Activated CD4-positive, alpha-beta T cell treated with anti-CD3 and anti-CD28 coated beads for 48 hours (primary cell): ENCODE measurements at places on chromosomes 1 and 21.
A peak's percentile ranks its signal among the peaks of the same experiment; 100 is the strongest.

DNA sequence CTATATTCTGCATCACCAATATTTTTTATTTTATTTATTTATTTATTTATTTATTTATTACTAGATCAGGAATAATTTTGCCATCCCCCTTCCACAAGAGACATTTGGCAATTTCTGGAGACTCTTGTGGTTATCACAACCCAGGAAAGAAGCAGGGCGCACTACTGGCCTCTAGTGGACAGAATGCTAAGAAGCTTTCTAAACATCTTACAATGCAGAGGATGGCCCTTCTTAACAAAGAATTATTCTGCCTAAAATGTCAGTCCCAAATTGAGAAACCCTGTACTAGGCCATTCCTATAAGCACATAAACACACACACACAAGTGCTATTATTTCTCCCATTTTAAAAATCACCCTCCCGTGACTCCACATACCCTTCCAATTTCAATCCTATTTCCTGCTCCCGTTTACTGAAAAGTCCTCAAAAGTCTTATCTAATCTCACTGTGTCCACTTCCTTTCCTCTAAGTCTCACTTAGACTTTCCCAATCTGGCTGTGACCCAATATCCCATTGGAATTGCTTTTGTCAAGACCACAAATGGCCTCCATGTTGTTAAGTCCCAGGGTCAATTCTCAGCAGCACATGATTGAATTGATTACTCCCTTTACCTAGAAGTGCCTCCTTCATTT, 43.7 kb upstream of the RNF11 start:
- peak; percentile 74 for DNase-seq

DNA sequence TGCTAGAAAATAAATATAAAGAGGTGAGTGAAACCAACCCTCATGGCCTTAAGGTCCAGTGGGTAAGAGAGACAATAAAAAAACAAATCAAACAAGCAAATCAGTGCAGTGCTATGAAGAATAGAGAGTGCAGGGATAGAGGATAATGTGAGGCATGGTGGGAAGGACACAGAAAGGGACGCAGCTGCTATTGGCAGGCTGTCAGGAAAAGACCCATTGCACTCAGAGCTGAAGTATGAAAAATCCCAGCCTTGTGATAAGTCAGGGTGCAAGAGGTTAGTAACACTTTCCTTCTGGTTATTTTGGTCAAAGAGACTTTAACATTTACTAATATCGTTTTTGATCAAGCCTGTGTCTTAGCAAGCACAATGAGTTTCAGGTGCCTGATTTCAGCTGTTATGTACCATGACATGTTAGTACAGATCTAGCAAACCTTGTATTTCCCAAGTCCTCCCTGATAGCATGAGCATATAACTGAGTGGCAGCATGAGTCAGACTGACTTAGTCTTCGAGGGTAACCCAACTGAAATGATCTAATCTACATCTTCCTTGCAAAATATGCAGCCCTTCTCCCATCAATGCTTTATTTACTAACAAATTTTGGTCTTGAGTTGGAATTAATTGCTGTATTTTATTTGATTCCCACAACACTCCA, 31.7 kb downstream of the CHML start:
- no peak for DNase-seq

- DNase-seq, result no peak
Measured at GRCh38 chr1:79441238-79441637, 434.7 kb upstream of the ADGRL4 start.

DNA sequence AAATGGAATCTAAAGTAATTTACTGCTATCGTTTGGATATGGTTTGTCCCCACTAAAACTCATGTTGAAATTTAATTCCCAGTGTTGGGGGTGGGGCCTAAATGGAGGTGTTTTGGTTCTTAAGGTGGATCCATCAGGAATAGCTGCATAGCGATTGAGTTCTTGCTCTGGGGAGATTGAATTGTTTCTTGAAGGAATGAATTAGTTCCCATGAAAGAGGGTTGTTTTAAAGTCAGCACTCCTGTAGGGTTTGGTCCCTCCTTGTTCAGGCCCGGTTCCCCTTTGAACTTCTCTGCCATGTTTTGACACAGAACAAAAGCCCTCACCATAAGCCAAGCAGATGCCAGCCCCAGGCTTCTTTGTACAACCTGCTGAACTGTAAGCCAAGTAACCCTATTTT, 170.9 kb downstream of the COL11A1 start:
- DNase-seq, result no peak

GRCh38 chr21:26437326-26438009, 135.6 kb downstream of the CYYR1 start:
- DNase-seq, result no peak

DNA sequence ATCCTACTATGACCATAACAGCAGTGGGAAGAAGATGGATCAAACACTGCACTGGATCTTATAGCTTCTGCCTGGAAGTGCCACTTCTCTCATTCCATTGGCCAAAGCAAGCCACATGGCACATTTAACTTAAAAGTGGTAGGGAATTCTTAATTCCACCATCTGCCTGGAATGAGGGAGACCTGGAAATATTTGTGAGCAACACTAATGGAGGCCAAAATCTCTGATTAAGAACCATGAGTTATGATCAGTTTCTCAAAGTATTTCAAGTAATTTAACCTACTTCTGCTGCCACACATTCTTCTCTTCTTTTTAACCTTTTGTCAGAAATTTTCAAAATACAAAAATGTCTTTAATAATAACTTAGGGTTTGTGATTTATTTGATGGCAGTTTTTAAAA, 154.0 kb upstream of the C1orf87 start:
- DNase-seq, result no peak

DNA sequence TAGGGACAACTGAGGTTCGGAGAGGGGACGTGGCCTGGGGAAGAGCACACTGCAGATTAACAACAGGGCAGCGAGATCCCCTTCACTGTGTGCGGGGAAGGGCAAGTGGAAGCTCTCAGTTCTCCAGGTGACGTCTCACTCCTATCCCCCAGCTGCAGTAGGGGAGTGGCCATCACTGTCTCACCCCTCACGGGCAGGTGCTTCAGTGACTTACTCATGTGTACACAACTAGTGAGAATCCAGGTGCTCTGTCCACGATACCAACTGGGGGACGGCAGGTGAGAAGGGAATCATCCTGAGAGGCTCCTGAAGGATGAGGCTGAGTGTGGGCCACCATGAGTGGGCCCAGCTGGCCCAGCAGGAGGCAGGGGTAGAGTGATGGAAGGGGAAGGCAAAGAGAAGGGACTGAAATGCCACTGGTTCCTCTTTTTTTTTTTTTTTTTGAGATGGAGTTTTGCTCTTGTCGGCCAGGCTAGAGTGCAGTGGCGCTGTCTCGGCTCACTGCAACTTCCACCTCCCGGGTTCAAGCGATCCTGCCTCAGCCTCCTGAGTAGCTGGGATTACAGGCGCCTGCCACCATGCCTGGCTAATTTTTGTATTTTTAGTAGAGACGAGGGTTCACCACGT, 25.9 kb downstream of the RHBG start:
- no peak for DNase-seq

- DNase-seq, result no peak
Measured at GRCh38 chr1:226960256-226960655, 20.2 kb downstream of the COQ8A start.

DNA sequence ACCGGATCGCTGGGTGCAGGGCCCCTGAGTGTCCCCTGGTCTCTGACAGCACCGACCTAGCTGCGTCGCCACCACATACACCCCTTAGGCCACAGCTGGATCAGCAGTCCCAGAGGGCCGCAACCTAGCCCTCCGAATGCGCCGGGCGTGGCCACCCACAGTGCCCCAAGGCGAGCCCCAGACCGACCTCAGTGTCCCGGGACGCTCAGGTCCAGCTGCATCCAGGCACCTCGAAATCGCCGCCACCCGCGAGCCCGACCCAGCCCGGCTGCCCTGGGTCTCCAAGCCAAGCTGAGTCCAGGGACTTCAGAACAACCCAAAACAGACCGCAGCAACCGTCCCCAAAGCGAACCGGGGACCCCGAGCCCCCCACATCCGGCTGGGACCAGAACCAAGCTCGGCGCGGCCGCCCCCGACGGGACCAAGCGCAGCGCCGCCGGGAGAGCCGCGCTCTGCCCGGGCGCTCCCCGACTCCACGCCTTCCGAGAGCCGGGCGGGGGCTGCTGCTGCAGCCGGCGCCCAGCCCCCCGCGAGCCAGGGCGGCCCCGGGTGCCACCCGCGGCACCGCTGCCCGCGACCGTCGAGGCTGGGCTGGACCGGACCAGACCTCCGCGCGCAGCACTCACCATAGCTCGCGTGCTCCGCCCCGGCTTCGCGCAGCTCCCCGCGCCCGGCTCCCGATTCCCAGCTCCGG, 54.6 kb upstream of the ECE1 start:
- DNase-seq, result no peak
